Memory B cell (primary cell): ENCODE measurements at places on chromosomes 3 and 15.

- DNase-seq = no peak
Measured at GRCh38 chr3:13233487-13234485, 160.6 kb upstream of the IQSEC1 start.

DNA sequence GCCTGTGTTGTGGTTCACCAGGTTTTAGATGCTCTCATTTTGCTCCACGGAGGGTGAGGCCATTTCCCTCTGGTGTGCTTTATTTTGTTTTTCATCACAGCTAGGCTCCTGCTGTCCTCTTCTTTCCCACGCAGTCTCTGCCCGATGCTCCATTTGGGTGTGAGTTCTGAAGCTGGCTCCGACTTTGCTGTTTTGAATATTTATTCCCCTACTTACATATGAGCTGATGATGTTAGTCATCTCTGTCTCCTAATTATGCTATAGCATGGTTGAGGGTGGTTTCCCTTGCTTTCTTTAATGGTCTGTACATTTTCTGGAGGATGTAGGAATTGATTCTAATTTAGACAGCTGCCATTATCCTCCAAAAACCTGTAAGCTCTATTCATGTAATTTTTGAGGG is 168.1 kb upstream of the MYRIP start:
- no peak for DNase-seq

GRCh38 chr15:88917760-88918159 is 4.6 kb upstream of the MFGE8 start:
- DNase-seq = no peak

DNA sequence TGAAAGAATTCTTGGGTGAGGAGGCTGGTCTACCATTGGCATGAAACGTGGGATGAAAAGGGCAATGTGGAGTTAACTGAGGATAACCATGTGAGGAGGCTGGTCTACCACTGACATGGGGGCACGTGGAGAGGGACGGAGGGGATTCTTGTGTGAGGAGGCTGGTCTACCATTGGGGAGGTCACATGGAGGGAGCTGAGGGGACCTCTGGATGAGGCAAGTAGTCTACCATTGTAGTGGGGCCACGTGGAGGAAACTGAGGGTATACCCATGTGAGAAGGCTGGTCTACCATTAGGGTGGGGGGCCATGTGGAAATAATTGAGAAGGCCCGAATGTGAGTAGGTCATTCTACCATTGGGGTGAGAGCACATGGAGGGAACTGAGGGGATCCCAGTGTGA is 154.1 kb downstream of the FBLN2 start:
- no peak for DNase-seq

DNA sequence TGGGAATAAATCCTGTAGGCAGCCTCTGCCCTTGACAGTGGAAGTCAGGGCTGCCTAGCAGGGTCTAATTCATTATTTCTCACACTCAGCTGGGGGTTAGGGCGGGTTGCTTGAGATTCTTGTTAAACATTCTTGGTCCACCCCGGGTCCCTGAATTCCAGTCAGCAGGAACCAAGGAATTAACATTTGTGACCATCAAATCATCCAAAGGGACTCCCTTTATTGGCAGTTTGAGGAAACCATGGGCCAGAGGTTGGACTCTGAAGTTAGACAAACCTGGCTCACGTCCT is 122.8 kb downstream of the EEFSEC start:
- DNase-seq = no peak

DNA sequence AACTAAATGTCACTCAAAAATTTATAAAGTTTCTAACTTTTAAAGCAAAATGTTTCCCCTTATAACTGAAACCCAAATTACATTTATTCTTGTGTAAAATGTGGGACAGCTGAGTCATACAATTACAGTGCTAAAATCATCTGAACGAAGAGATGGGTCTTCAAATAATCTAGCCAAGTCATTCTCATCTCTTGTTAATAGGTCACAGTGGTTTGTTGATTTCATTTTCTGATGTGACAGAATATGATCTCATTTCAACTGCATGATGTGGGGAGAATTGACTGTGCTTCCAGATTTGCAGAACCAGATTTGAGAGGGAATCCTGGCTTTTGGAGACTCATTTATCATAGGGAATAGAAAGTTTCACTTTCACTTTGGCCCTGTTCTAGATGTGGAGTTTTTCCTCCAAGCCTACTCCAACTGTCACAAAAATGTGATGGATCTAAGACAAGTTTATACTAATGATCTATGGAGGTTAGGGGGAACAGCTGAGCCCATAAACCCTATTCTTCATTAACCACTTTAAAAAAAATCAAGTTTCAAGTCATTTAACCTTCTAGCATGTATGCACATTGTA is 685.0 kb downstream of the PDCD6IP start:
- no peak for DNase-seq

- DNase-seq = no peak
Measured at GRCh38 chr15:95928822-95929221, 401.7 kb upstream of the NR2F2 start.

DNA sequence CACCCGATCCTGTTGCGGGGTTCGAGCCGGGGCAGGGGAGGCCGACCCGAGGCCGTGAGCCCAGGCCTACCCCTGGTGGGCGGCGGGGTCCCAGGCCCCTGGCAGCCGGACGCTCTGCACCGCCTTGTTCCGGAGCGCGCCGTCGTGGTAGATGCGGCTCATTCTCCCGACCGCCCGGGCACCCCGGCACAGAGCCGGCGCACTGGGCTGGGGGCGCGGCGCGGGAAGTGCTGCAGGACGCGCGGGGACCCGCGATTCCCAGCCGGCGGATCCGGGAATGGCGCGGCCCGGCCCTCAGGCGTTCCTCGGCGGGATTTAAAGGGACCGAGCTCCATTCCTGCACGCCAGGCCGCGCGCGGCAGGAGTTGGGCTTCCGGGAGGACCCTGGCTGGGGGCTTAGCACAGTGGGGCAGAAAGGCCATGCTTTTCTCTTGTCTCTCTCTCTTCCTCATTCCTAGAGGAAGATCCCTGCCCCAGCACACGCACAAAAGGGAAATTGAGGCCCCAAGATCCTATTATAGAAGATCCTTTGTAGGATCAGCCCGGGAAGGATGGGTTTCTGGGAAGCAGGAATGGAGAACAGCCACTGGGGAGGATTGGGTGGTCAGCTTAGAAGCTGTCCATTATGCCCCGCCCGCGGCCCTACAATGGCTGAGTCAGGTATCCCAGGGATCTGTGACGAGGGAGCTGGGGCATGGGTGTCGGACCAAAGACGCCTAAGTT is at the start of gene ARPIN:
TSS of gene ARPIN (minus strand) at position 279 of the 723 bp plus-strand sequence. CDS start at position 162, 117 bp downstream.
- DNase-seq = peak; percentile 18

DNA sequence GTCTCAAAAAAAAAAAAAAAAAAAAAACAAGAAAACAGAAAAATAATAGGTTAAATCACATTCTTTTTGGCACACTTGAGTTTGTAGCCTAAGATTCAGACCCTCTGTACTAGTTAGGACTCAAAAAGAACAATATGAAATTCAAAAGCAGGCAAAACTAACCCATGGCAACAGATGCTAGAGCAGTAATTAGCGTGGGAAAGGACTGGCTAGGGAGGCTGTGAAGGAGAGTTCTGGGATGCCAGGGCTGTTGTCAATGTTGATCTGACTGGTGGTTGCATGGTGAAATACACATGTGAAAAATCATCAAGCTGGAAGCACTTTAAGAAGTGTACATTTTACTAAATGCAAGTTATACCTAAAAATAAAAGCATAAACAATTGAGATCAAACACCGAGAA is 35.6 kb downstream of the KLHL6 start:
- no peak for DNase-seq

DNA sequence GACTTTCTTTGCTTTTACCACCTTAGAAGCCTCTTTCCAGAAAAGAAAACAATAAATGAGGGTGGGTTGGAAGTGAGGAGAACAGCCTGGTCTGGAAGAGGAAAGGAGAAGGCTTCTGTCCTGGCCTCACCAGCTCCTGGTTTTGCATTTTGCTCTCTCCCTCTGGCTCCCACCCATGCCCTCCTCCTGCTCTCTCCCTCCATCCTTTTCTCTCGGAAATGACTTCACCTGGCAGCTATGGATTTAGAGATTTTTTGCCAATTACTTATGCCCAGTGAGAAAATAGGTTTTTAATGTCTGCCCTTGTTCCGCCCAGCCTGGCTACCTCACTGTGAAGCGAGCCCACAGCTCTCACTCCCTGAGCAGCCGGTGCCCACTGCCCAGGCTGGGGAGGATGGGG is 77.9 kb upstream of the NTRK3 start:
- no peak for DNase-seq

DNA sequence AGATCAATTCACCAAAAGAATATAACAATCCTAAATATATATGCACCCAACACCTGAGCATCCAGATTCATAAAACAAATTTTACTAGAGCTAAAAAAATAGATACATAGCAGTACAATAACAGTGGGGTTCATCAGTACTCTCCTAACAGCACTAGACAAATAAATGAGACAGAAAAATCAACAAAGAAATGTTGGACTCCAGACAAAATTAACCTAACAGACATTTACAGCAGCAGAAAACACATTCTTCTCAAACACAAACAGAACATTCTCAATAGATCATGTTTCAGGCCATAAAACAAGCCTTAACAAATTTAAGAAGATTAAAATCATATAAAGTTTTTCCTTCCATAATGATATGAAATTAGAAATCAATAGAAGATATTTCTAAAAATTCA is 124.8 kb upstream of the NECTIN3 start:
- DNase-seq = no peak

- no peak for DNase-seq
Measured at GRCh38 chr3:159234306-159234705, 432.5 kb downstream of the MFSD1 start.

- DNase-seq = no peak
Measured at GRCh38 chr3:54653456-54654195, 274.2 kb downstream of the LRTM1 start.

GRCh38 chr15:90037511-90037860 is 36.4 kb downstream of the ZNF710 start:
- DNase-seq = no peak

GRCh38 chr3:87145553-87145952 is 81.6 kb upstream of the CHMP2B start:
- DNase-seq = no peak
